ENCODE measurements at places on chromosomes 11 and 22.

- DNase-seq = no peak
These were observed 6.9 kb upstream of the NRXN2 start for GRCh38 chr11:64729851-64730382.

- no peak for DNase-seq
These were observed 1.7 kb upstream of the HPX start for GRCh38 chr11:6442441-6442840.

- DNase-seq = no peak
These were observed 41.4 kb downstream of the MS4A2 start for GRCh38 chr11:60129853-60130252.

- DNase-seq = no peak
These were observed 46.4 kb upstream of the SHANK2 start for GRCh38 chr11:71298761-71299181.

GRCh38 chr11:36513965-36514364, 3.9 kb upstream of the TRAF6 start:
- no peak for DNase-seq

- no peak for DNase-seq
These were observed 20.0 kb downstream of the CYP2R1 start for GRCh38 chr11:14872032-14872431.

- DNase-seq = no peak
These were observed 787 bp downstream of the SMDT1 start for GRCh38 chr22:42080287-42080686.

GRCh38 chr11:115360186-115360824, 143.9 kb downstream of the CADM1 start:
- no peak for DNase-seq

DNA sequence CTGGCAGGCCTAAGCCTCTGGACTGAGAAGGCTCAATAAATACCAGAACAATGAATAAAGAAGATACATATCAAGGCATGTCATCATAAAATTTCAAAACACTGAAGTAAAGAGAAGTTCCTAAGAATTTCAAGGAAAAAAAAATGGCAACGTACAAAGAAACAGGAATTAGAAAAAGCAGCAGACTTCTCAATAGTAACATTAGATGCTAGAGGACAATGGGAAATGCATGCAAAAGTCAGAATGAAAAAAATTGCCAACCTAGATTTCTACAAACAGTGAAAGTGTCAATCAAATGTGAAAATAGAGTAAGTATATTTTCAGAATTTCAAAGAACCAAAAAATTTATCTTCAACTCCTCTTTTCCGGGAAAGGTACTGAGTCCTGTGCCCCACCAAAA, 125.0 kb downstream of the KCNC1 start:
- no peak for DNase-seq

GRCh38 chr22:49077036-49077393, 750.7 kb downstream of the BRD1 start:
- DNase-seq = no peak

GRCh38 chr11:12097219-12097618, 13.2 kb upstream of the MICAL2 start:
- DNase-seq = no peak

DNA sequence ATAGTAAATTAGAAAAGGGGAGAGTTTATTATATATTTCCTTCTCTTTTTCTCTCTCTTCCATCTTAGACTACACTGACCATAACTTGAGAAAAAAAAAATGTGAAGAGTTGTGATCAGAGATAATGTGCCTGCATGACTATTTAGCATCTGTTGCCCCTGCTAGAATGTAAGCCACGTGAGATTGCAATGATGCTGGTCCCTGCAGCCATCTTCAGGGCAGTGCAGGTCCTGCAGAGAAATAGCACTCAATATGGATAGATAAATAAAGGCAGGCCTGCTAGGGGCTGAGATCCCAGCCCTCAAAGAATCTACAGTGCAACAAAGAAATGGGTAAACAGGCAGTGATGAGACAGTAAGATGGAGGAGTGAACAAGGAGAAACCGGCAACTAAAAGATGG, 7.8 kb upstream of the DKK3 start:
- DNase-seq = no peak

GRCh38 chr11:113623114-113623513, 83.0 kb downstream of the TMPRSS5 start:
- no peak for DNase-seq

DNA sequence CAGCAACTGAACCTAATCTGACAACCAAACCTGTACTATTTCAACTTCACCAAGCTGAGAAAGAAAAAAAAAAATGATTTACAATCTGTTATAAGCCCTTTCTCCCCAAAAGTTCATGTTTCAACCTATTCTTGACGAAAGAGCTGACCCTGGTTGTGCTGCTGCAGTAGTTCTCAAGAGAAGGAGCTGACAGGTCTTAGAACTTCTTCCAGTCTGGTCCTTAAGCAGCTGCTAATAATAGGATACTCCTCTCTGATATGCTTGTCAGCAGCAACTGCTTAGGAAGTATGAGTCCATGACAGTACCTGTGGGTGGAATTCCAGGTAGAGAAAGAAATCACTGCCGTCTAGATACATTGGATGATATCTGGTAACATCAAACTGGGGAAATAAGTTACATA, 735.1 kb upstream of the CCDC90B start:
- no peak for DNase-seq

DNA sequence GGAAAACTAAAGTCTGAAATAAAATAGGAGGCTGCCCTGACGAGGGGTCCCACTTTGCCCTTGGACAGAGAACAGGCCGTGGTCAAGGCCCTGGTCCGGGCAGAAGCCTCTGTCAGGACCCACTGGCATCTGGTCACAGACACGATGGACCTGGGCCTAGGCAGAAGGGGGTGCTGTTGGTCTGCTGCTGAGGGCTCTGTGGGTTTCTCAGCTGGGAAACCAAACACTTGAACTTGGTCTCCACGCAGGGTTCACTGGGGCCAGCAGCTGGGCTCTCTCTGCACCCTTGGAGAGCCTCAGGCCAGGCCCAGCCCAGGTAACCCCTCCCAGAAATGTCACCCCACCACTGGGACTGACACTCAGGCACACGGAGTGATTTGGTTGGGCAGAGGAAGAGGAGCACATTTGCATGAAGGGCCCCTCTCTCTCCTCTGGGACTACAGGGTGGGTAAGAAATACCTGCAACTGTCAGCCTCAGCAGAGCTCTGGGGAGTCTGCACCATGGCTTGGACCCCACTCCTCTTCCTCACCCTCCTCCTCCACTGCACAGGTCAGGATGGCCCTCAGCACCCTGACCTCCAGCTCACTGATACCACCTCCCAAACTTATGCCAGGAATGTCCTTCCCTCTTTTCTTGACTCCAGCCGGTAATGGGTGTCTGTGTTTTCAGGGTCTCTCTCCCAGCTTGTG, 48.1 kb upstream of the TOP3B start:
- DNase-seq = no peak

DNA sequence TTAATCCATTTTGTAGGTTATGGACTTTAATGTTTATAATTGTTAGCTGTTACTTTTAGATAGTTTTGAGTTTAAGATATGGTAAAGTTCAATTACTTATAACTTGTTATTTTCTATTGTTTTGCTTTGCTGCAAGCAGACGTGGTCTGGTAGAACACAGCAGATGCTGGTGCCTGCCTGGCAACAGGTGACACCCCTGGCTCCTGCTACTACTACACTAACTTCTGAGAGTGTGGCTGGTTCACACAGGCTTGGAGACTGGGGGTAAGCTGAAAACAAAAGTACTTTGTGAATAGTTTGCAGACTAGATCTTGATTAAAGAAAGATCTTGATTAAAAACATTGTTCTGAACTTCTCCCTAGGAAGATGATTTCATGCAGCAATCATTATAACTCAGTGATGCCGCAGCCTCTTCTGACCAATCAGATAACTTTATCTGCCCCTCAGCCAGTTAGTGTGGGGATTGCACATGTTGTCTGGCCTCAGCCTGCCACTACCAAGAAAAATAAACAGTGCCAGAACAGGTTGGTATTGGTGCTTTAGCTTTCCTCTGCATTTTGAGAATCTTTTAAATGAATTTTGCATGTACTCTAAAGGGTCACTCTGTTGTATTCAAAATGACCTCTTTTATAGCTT, 90.4 kb downstream of the HIPK3 start:
- DNase-seq = no peak

- no peak for DNase-seq
These were observed 82.1 kb downstream of the EMSY start for GRCh38 chr11:76526878-76527277.

- no peak for DNase-seq
These were observed 129.9 kb downstream of the ARL14EP start for GRCh38 chr11:30452842-30453241.

- DNase-seq = no peak
These were observed 61.1 kb downstream of the WT1 start for GRCh38 chr11:32374261-32374711.

Data from stimulated activated CD4-positive, alpha-beta T cell treated with anti-CD3 and anti-CD28 coated beads, Interleukin-15, amount 100 ng/mL, for 1 hour (primary cell).